ENCODE measurements at places on chromosomes 2 and 18.

DNA sequence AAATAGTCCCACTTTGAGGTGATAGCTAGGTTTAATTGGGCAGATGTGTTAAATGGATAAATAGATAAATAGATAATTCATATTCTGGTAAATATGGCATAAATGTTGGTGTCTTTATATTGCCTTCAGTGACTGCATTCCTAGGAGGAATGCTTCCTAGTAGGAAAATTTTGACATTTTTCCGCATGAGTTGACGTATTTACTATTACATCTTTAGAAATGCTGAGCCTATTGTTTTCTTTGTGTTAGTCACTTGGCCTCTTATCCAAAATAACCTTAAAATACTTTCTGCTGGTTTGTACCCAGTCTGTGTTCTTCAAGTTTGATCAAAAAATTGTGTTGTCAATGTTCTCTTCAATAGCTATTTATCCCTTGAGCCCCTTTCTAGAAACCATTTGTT, 495.6 kb upstream of the ZEB2 start:
- DNase-seq = no peak

- DNase-seq = no peak
These were observed 232.6 kb upstream of the SKOR2 start for GRCh38 chr18:47484068-47484467.

- no peak for DNase-seq
These were observed 241.3 kb upstream of the UBE2E3 start for GRCh38 chr2:180739070-180739469.

DNA sequence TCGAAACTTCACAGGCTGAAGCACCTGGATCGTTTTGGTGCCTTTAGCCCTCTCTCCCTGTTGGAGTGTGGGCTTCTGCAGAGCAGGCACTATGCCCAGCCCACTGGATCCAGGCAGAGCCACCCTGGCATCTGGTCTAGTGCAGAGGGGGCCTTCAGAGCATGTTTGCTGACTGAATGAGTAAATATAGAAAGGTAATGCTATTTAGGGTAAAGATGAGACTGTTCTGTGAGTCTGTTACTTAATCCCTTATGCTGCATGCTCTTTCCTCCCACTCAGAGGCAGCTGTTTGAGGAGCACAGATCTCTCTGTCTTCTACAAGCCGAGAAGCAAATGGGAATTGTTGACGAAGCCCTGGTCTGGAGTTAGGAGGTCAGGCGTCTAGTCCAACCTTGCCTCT, 130.2 kb downstream of the RGPD3 start:
- no peak for DNase-seq

GRCh38 chr2:233251306-233252116, at the start of gene ATG16L1:
Gene ATG16L1 (plus strand): TSS chr2:233251673. CDS start chr2:233251828, 155 bp downstream.
- peak; percentile 93 for DNase-seq

DNA sequence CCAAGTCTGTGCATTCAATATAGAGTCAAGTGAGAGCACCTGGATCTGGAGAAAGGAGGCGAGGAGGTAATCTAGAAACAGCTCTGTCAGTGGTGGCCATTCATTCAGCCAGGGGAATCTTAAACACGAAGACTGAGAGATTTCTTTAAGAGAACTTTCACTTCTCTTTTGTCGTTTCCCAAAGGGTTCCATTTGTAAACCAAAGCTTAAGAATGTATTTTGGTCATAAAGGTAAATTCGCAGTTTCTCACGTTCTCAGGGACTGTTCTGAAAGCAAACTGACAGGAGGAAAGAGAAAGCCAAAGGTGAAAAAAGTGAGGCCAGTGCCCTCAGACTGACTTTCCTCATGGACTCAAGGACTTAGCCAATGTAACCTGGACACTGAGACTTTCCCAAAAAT, 513.5 kb downstream of the CMPK2 start:
- DNase-seq = no peak

GRCh38 chr2:10614939-10615338, 74.8 kb downstream of the NOL10 start:
- no peak for DNase-seq

DNA sequence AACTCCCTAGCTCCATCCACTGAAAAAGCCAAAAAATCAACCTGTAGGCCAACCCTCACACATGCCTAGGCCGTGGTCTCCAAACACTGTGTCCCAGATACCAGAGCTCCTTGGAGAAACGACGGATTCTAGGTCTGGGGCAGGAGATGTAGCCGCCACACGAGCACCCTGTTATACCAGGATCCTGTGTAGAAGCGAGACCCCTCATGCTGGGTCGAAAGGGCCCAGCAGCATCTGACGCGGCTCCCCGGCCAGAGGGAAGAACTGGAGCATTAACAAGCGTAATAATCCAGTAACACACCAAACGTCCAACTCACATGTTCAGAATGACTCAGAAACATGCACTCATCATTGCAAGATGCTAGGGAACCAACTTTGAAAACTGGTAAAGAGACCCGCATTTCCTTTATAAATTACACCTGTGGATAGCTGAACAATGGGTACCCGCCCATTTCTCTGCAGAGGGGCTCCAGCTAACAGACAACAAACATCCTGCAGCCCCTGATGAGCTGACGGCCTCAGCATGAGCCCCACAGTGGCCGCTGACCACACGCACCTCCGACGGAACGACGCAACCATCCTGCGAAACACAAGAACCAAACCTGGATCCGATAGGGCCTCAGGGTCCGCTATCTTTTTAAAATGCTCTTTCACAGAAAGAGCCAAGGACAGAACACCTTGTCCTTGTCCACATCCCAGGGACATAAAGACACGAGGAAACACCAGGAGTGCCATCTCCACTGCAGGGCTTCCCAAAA, 14.2 kb downstream of the SLC66A2 start:
- DNase-seq = no peak

DNA sequence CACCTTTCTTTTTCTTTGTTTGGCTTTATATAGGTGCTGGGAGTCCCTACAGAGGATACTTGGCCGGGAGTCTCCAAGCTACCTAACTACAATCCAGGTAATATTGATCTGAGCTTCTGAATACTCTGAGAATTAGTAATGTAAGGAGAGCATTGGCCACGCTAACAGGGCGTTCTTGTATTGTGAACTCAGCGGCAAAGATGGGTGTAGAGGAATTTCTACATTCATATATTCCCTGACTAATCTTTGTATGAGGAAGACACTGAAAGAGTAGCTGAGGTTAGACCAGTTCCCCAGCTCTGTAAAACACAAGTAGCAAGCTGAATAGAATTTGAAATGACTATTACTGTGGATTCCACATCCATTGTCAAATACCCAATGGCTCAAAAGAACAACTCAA, 48.5 kb downstream of the CDK15 start:
- DNase-seq = no peak

DNA sequence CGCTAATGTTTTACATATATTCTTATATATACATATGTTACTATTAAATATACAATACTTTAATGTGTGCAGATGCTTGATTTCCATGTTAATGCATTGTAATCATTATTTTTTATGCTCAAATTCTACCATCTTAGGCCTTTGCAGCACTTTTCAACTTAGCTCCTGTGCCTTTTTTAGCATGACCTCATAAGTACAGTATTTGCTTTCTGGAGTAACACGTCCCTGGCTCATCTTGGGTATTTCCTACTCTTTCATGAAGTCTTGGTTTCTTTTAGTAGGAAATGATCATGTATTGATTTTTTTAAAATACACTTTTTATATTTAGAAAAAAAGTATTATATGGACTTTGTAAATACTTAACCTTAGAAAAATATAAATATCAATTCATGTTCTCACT, 36.5 kb downstream of the CAB39 start:
- no peak for DNase-seq

GRCh38 chr18:61743775-61744531, 148.9 kb downstream of the RNF152 start:
- DNase-seq = no peak

GRCh38 chr2:58056192-58056916, 9.7 kb downstream of the VRK2 start:
- DNase-seq = no peak
